Ovary (tissue), 10 donors: ENCODE measurements at places on chromosomes 16 and 17. TPM values are rescaled to one million over a fixed set of nuclear protein-coding genes. Genes with fewer than 3 reads are reported as not detected.

DNA sequence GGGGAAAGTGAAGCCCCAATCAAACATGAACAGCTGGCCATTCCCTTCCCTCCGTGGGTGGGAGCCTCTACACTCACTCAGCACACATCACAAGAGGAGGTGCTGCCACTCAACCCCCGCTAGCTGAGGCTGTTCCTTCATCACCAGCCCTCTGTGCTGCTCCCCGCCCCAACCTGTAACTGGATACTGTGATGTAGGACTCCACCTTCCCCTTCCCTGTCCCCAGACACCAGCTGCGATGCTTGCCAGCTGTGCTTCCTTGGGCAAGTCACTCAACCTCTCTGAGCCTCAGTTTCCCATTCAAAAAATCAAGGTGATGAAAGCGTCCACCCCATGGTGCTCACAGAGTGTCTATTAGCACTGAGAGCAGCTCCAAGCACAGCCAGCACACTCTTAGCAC, 273.2 kb downstream of the MRTFB start:
- H3K4me1 ChIP-seq = no peaks in the 10 kb centered on the region
- no peak overlapping the region for H3K27ac ChIP-seq
- H3K27me3 ChIP-seq = no peaks in the 10 kb centered on the region
- H3K4me3 ChIP-seq = no peak overlapping the region

- no peaks in the 10 kb centered on the region for H3K36me3 ChIP-seq
- no peaks in the 10 kb centered on the region for H3K27me3 ChIP-seq
- H3K4me3 ChIP-seq = peak overlapping the region; percentile 83
- peak overlapping the region; percentile 96 for H3K27ac ChIP-seq
- DNase-seq = peak; percentile 72
These were observed 775 bp downstream of the PPM1D start for GRCh38 chr17:60600490-60601446.

The ARHGAP23 gene
- total RNA-seq = 45.3 TPM

The CCDC144A gene
- 0.60 TPM for total RNA-seq

DNA sequence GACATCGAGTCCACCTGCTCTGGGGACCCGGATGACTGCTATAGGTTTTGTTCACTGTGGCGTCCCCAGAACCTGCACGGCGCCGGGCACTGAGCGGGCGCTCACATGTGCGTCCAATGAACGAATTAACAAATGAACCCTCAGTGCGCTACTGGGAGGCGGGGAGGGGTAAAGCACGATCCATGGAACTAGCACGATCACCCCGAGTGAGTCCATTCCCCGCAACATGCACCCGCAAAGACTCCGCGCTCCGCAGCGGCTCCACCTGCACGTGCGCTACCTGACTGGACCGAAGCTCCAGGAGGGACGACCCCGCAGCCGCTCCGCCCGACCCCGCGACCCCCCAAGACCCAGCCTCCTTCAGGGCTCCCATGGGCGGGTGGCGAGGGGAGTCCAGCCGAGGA, 491 bp downstream of the TRAP1 start:
- no peaks in the 10 kb centered on the region for H3K36me3 ChIP-seq
- peaks cover 5% of the 10 kb centered on the region for H3K4me1 ChIP-seq
- peak overlapping the region; percentile 58 for H3K4me3 ChIP-seq
- H3K27me3 ChIP-seq = no peaks in the 10 kb centered on the region
- no peak for DNase-seq

DNA sequence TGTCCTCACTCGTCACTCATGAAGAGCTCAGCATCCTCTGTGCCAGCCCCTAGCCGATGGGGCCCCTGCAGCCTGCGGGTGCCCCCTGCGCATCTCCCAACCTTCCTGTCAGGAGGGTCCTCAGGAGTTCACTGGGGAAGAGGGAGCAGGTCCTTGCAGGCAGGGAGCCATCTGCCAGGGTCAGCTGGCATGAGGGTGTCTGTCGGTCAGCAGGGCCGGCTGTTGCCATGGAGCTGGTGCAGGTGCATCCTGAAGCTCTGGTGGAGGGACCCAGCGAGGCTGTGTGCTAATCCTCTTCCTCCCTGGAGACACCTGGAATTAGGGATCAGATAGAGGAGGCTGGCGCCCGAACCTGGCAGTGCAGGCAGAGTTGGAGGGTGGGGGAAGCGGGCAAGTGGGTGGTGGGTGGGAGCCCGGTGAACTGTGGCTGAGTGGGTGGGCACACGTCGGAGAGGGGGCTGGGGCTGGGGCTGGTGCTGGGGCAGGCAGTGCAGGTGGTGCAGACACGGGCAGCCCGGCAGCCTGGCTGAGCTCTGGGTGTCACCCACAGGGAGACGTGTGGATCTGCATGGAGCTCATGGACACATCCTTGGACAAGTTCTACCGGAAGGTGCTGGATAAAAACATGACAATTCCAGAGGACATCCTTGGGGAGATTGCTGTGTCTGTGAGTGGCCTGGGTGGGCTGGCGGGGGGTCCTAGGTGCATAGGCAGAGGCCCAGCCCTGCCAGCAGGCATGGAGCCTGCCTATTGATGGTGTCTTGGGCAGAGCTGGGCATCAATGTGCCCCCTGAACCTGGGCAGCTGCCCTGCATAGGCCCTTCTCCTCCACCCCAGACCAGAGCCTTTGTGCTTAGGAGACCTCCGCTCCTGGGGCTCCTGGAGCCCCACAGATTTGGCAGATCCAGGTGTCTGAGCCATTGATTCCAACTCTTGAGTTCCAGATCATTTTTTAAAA, 17.4 kb downstream of the MAP2K3 start:
- DNase-seq = no peak
- no peaks in the 10 kb centered on the region for H3K27me3 ChIP-seq
- H3K4me1 ChIP-seq = no peaks in the 10 kb centered on the region
- no peaks in the 10 kb centered on the region for H3K36me3 ChIP-seq
- no peak overlapping the region for H3K4me3 ChIP-seq
- no peak overlapping the region for H3K27ac ChIP-seq

- H3K4me3 ChIP-seq = no peak overlapping the region
- no peak overlapping the region for H3K27ac ChIP-seq
- no peaks in the 10 kb centered on the region for H3K4me1 ChIP-seq
- no peaks in the 10 kb centered on the region for H3K36me3 ChIP-seq
- no peak for DNase-seq
These were observed 16.3 kb upstream of the COX10 start for GRCh38 chr17:14052886-14053615.

DNA sequence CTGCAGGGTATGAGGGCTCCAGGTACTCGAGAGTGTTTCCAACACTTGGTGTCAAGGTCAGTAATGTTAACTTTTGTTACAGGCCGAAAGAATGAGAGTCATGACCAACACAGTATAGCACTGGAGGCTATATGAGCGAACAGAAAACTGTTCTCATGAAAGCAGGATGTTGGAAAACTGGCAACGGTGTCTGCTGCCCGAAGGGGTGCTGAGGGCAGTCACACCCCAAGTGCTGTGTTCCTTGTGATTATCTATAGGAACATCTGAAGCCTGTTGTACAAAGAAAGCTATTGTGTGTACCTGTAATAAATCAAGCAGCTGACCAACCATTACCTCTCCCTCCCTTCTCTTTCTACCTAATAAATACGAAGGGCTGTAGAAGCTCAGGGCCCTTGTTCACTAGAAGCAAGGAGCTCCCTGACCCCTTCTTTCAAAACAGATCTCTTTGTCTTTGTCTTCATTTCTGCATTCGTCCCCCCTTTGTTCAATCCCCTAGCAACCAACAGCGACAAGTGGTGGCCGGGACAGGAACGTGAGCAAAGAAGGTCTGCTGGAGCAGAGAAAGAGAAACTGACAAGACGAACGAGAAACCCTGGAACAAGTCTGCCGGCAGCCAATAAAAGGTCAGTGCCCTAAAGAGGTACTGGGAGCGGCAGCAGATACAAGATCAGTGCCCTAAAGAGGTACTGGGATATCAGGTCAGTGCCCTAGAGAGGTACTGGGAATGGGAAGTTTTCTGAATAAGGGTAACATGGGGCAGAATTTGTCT, 7.6 kb downstream of the CD300LD start:
- H3K27ac ChIP-seq = no peak overlapping the region
- no peak for DNase-seq
- no peak overlapping the region for H3K4me3 ChIP-seq
- no peaks in the 10 kb centered on the region for H3K4me1 ChIP-seq

DNA sequence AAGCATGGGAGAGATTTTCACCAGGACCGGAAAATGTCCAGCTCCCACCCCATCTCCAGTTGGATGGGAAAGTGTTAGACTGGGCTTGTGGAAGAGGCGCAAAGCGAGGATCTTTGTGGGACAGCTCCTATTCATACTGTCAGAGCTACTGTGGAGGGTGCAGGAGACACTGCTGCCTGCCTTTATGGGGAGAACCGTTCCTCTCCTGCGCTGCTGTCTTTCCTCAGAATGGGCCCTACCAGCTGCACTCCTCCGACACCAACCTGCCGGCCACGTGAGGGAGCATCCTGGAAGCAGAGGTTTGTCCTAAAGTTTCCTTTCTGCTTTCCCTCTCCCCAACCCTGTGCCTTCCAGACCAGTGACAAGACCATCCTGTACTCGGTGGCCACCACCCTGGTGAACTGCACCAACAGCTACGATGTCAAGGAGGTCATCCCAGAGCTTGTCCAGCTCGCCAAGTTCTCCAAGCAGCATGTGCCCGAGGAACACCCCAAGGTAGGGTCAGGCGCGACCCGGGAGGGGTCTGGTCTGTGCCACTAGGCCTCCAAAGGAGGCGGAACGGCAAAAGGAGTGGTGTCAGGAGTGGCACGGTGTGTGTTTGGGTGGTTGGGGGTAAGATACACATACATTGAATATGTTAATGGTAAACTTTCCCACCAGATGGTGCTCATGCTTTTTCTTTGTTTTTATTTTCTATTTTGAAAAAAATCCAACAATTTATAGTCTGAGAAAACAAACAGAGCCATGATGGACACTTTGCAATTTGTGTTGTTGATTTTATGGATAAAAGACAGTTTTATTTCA, 23.0 kb downstream of the SLC35G3 start:
- H3K4me3 ChIP-seq = no peak overlapping the region
- no peaks in the 10 kb centered on the region for H3K36me3 ChIP-seq
- DNase-seq = no peak
- no peaks in the 10 kb centered on the region for H3K27me3 ChIP-seq

- no peaks in the 10 kb centered on the region for H3K27me3 ChIP-seq
- peaks cover 2% of the 10 kb centered on the region for H3K4me1 ChIP-seq
- no peaks in the 10 kb centered on the region for H3K36me3 ChIP-seq
These were observed 13.0 kb downstream of the PIP4K2B start for GRCh38 chr17:38786372-38786771.

GRCh38 chr16:27273670-27274423, 5.3 kb upstream of the NSMCE1 start:
- H3K27me3 ChIP-seq = no peaks in the 10 kb centered on the region
- DNase-seq = no peak

The MYH1 gene
- total RNA-seq = not detected

DNA sequence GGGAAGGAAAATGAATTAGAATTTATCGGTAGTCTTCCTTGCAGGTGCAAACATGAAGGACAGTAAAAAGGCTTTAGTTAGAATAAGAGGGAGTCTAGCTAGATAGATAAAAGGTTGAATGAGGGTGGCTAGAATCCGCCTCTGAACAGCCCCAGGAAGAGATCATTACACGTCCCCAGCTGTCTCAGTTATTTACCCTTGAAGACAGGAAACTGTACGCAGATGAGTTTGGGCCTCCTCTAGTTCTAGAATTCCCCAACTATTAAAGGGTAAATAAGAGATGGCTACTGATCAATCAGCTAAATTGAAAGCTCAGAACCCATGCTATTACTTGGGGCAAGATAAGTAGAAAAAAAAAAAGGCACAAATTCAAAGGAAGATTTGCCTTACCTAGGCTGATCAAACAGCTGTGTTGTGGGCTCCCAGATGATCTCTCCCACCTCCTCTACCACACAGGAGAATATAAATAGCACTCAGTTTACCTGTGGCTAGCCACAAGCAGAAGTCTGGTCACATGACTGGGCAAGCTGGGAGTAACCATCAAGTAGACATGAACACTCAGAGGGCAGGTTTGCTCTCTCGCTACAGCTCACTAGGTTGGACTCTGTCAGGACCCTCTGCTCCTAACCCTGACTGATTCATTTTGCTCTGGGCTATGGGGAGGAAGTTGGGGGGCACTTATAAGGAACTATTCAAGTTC, 17.0 kb downstream of the FAM117A start:
- no peak for DNase-seq
- H3K36me3 ChIP-seq = no peaks in the 10 kb centered on the region
- no peaks in the 10 kb centered on the region for H3K27me3 ChIP-seq
- no peak overlapping the region for H3K4me3 ChIP-seq
- peaks cover 5% of the 10 kb centered on the region for H3K4me1 ChIP-seq
- H3K27ac ChIP-seq = no peak overlapping the region

The SLC35G6 gene
- total RNA-seq = not detected

DNA sequence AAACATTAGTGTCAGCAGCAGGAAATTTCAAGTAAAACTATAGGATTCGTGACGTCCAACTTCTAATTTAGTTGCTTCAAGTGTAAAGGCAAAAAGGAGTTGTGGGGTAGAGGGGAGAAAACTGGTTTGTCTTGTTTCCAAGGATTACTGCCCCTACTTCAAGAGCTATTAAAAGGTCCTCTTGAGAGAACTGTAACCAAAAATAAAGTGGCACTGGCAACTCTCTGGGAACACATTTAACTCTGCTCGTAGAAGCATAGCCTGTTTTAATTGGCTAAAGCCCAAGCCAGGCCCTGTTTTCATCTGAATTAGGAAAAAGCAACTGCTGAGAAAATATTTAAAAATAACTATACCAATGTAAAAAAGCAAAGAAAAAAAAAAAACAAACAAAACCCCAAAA, 51.8 kb upstream of the AKAP1 start:
- H3K4me1 ChIP-seq = peaks cover 1% of the 10 kb centered on the region
- H3K27ac ChIP-seq = no peak overlapping the region
- DNase-seq = no peak
- no peak overlapping the region for H3K4me3 ChIP-seq
- no peaks in the 10 kb centered on the region for H3K27me3 ChIP-seq

DNA sequence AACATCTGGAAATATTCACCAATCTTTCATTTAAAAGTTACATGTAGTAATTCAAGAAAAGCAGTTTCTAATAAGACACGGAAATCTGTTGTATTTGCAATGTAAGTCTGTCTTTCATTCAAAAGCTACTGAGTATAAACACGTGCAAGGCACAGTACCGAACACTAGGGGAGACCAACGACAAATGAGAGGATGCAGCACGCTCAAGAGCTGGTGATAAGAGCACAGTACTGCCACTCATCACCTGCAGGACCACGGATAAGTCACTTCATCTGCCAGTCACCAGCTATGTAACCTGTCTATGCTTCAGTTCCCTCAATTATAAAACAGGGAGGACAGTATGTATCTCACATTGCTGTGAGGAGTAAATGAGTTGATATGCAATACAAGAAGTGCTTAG, 67.1 kb downstream of the CLEC18A start:
- peaks cover 2% of the 10 kb centered on the region for H3K4me1 ChIP-seq
- no peaks in the 10 kb centered on the region for H3K36me3 ChIP-seq
- no peaks in the 10 kb centered on the region for H3K27me3 ChIP-seq
- DNase-seq = no peak
- no peak overlapping the region for H3K4me3 ChIP-seq
- no peak overlapping the region for H3K27ac ChIP-seq

The XAF1 gene
- 54.1 TPM for total RNA-seq

The CCL15 gene
- total RNA-seq = not detected

DNA sequence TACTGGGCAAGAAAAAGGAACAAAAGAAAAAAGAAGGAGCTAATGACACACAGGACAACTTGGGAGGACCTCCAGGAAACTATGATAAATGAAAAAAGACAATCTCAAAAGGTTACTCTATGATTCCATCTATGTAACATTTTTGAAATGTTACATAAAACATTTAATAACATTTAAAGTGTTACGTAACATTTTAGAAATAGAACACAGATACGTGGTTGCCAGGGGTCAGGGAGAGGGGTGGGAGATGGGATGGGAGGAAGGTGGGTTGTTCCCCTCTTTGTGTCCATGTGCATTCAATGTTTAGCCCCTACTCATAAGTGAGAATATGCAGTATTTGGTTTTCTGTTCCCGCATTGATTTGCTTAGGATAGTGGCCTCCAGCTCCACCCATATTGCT, 116.6 kb downstream of the C16orf95 start:
- no peak overlapping the region for H3K4me3 ChIP-seq
- DNase-seq = no peak
- no peaks in the 10 kb centered on the region for H3K4me1 ChIP-seq
- H3K27me3 ChIP-seq = no peaks in the 10 kb centered on the region
- H3K27ac ChIP-seq = no peak overlapping the region

The KRT12 gene
- total RNA-seq = not detected
